ENCODE measurements at places on chromosomes 7 and 10.

GRCh38 chr7:102395592-102395872 is 631 bp upstream of the PRKRIP1 start:
- DNase-seq: no peak

DNA sequence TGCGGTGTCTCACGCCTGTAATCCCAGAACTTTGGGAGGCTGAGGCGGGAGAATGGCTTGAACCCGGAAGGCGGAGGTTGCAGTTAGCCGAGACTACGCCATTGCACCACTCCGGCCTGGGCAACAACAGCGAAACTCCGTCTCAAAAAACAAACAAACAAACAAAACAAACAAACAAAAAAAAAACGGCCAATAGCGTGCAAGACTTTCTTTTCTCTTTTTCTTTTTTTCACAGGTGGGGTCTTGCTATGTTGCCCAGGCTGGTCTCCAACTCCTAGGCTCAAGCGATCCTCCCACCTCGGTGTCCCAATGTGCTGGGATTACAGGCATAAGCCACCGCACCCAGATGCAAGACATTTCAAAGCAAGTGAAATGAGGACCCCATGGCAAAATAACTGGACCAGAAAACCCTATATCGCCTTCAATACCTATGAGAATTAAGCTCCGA is 1.6 kb downstream of the PSAP start:
- DNase-seq: no peak

DNA sequence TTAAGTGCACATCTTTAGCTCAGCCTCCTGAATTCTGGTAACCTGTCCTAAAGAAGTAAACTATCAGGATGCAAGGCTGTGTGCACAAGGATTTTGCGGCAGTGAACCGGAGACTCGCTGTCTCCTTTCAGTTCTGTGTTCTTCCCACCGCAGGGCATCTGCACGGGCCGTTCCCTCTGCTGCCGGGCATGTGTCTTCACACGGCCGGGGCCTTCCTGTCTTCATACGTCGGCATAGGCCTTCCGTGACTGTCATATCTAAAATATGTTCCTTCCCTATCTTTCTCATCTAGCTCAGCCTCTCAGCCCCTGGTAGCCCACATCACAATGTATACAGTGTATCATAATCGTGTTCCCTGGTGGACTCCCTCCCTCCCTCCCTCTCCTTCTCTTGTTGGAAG is 16.4 kb downstream of the PALD1 start:
- DNase-seq: no peak

- no peak for DNase-seq
Measured at GRCh38 chr10:11754173-11754572, 12.0 kb downstream of the ECHDC3 start.

- DNase-seq: no peak
Measured at GRCh38 chr10:118865998-118866693, 111.4 kb upstream of the CACUL1 start.

DNA sequence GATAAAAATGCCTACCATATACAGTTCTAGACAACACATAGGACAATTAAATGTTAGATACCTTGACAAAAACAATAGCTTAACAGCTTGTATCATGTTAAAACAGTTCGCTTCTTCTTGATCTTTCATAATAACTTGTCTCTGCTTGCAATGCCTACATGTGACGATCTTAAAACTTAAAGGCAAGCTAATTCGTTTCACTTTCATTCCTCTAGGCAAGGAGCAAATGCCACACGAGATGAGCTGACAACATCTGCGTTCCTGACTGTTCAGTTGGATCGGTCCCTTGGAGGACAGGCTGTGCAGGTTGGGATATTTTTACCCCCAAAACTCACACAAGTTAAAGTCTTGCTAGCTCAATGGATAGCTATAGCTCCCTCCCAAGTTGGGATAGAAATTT is 51.6 kb upstream of the ARL4A start:
- no peak for DNase-seq

All from NCI-H187 treated with DMSO at 0.1 percent for 48 hours (cell line).